ENCODE measurements at places on chromosomes 6 and 20.
A peak's percentile ranks its signal among the peaks of the same experiment; 100 is the strongest.

GRCh38 chr20:21739161-21739560 lies 33.7 kb downstream of the PAX1 start:
- no peak for DNase-seq

DNA sequence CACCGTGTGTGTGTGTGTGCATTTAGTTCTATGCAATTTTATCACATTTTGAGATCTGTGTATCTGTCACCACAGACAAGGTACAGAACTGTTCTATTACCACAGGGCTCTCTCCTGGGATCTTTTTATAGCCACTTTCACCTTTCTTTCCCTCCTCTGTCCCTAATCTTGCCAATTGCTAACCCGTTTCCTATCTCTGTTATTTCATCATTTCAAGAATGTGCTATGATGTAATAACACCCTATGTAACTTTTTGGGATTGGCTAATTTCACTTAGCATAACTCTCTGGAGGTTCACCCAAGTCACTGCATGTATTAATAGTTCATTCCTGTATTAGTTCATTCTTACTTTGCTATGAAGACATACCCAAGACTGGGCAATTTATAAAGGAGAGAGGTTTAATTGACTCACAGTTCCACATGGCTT lies 657.7 kb downstream of the QKI start:
- DNase-seq: no peak

GRCh38 chr20:24998631-24999445 lies 6.3 kb upstream of the APMAP start:
- DNase-seq: no peak

DNA sequence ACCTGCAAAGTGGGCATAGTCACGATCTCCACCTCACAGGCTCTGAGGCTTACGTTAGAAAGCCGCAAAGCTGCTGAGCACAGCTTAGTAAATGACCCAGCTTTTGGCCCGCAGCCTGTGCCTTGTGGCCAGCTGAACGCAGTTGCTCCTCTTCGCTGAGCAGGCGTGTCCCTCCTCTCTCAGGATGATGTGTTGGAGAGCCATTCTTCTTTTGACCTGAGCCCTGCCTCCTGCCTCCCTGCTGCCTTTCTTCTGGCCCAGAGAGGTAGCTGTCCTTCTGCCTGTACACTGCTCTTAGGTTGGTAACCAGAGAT lies 47.6 kb upstream of the MYL9 start:
- no peak for DNase-seq

DNA sequence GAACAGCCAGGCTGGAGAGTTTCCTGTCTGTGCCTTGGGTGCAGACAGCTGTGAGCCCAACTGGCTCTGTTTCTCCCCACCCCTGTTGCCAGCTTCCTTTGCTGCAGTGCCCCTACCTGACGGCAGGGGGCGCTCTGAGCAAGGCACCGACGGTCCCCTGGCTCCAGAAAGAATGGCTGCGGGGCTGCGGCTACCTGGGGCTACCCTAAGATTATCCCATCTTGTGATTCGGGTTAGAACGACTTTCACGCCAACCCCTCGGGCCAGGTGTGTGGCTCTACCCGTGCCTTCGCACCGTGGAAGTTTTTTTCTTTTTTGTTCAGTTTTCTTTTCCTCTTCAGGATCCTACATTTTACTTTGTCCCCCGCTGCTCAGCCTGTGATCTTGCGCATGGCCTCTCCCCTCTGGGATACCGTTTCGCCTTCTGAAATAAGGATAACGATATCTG lies 33.4 kb upstream of the AAR2 start:
- peak; percentile 65 for DNase-seq

DNA sequence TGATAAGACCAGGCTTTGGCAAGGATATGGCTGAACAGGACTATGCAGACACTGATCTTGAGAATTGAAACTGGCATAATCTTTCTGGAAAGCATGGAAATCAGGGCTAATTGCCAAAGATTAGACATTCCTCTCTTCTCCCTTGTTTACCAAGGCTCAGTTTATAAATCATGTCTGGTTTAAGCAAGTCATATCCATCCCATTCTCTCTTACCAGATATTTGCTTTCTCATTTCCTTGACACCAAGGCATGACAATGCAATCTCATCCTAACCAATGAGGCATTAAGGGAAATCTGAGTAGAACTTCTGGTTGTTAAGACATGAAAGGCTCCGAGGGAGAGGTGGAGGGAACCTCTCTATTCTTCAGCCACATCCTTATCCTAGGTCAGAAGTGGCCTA lies 110.3 kb upstream of the CEP85L start:
- DNase-seq: peak; percentile 25

DNA sequence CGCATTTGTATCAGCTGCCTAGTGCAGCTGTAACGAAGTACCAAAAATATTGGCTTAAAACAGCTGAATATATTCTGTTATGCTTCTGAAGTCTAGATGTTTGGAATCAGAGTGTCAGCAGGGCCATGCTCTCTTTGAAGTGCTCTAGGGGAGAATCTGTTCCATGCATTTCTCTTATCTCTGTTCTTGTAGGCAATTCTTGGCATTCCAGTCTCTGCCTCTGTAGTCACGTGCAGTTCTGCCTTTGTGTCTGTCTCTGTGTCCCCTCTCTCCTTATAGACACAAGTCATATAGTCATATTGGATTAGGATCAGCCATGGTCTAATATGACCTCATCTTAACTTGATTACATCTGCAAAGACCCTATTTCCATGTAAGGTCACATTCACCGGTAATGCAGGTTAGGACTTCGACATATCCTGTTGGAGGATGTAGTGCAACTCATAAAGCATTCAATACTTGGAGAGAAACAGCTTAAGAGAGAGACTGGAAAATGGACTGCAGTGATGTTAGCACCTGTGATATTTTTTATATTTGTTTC lies 18.6 kb downstream of the FAM83B start:
- DNase-seq: no peak

DNA sequence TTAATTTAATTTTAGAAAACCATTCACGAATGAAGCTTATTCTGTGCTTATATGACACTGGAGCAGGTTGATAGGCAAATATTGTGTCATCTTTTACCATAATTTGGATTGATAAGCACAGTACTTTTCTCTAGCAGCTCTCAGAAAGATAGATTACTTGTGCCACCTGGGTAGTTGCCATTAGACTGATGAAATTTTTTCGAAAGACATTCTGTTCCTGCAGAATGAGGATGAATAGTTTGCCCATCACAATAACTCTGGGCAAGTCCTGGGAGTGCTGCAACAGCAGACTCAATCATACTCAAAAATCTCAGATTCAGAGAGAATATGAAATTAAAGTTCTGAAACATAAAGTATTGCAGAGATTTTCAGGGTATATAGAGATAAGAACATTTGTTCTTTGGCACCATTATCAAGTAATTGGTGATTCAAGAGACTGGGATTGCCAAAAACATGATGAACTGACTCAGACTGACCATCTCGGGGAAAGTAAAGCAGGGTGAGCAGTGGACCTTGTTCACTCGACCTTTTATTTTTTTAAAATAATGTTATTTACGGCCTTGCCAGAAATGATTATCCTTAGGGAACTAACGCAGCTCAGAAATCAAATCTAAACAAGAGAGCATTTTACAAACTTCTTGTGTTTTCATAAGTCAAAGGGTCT lies 65.8 kb upstream of the PTCHD4 start:
- DNase-seq: no peak

DNA sequence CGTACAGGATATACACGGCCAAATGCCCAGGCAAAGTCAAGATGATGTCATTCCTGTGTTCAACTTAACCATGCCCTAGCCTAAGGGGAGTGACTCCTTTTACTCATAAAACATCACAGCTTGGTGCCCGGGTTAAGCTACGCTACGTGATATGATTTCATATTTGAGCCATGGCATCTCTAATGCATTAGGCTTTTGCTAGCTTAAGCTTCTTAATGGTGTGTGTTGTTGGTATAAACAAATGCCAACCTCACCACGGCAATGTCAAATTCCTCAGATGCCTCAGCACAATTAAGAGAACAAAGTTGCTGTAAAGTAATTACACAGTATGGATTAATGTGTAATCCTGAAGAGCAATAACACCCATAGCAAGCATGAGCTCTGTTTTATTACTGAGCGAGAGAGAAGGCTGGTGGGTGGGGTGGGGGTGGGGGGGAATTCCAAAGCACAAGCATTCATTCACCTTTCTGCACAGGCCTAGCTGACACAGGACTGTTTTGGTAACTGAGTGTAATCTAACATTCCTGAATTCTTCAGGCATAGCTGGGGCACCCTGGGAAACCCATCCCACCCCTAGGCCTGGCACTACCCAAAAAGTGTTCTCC lies 44.7 kb upstream of the CNKSR3 start:
- DNase-seq: no peak

GRCh38 chr6:156839591-156840001 lies 62.4 kb downstream of the ARID1B start:
- peak; percentile 38 for DNase-seq

DNA sequence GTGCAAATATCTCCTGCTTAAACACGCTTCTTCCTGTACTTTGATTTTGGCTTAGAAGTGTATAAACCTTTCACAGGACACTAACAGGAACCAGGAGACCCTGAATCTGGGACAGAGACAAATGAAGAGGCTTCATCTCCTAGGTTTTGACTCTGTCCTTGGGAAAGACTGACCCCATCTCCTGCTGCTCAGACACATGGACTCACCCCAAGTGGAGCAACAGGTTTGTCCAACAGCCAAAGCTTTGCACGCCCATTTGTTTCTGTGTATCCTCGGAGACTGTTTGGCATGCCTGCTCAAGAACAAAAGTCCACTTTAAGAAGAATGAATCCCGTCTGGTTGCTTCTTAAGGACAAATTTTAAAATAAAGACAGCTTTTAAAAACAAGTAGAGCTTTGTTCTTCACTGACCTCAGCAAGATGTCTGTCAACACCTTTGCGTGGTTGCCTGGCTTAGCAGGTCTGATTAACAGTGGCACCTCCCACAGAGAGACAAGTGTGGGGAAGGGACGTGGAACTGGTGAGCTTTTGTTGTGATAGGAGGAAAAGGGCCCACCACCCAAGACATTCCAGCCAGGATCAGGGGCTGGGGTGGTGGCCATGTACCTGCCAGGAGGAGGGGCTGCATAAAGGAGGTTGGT lies 202.6 kb downstream of the SOD2 start:
- DNase-seq: no peak

- no peak for DNase-seq
These were observed 263.1 kb downstream of the LRFN2 start for GRCh38 chr6:40323881-40324634.

GRCh38 chr6:42423244-42423643 lies 28.5 kb downstream of the TRERF1 start:
- DNase-seq: no peak

DNA sequence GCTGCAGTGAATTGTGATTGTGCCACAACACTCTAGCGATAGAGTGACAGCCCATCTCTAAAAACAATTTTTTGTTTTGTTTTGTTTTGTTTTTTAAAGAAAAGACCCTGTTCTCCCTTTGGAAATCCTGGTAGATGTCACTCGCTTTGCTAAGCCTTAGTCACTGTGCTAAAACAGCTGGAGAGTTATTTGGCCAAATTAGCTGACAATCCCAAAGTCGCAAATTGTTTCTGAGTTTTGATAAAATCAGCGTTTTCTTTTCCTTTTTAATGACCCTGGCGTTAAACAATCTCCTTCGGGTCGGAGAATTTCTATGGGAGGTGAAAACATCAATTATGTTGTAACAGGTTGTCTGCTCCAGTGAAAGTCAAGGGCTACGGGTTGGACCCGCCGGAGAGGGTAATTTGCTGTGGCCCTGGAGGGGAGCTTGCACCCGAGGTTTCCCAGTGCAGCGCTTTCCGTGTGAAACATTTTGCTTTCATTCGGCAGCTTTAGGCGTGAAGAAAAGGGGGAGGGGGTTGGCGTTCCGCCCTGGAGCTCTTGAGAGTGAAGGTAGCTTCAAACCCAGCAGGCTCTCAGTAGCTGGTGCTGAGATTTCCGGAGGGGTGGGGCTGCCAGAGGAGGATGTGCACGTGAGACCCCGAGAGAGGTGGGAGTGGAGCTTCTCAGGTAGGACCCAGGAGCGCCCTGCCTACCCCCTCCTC lies 296.6 kb downstream of the PHACTR1 start:
- no peak for DNase-seq

DNA sequence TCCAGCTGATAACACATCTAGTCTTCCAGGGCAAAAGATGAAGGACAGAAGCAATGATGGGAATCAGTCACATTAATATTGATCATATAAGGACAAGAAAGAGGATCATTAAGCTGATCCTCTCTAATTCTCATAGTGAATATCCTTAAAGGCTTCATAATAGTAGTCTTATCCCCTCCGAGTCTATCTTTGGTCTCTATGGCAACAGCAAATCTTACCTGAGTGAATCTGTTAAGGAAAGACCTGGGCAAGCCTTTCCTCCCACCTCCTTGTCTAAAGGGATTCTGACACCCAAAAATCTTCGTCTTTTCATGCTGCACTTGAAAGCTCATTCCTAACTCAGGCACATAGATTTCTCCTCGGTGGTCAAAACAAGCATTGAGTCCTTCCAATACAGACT lies 86.4 kb upstream of the LYRM2 start:
- DNase-seq: no peak

DNA sequence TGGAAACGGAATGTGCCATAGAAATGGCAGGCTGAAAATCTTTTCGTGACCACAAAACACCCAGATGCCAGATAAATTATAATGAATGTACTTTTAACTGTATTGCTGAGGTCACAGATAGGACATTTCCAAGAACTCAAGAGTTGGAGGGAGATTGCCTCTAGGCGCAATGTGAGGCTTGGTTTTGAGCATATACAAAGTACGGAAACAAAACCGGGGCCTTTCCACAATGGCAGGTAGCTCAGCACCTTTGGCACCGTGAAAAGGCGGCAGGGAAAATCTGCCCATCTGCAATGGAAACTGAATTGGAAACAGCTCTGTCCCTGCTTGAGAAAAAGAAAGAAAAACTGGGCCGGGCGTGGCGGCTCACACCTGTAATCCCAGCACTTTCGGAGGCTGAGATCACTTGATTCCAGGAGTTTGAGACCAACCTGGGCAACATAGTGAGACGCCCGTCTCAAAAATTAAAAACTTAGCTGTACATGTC lies 10.5 kb upstream of the C20orf144 start:
- peak; percentile 77 for DNase-seq

DNA sequence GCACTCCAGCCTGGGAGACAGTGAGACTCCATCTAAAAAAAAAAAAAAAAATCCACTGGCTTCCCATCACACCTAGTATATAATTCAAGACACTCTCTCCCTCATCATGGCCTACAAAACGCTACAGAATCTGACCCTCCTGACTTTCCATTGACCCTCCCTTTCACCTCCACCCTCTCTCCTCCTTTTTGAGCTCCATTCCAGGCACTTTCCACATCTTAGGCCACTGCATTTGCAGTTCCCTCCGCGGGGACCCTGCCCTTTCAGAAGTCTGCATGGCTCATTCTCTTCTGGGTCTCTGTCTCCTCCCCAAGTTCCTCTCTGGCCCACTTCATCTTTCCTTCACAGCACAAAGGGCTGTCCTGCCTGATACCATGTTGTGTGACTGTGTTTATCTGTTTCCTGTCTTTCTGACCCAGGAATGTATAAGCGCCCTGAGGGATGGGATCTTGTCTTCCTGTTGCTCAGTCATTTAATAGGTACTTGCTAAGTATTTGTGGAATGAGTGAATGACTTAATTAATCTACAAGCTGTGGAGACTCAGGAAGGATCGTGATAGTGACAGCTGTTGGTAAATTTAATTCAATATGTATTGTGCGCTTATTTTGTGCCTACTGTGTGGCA lies 35.2 kb downstream of the NCR2 start:
- DNase-seq: no peak
